WTC11 (cell line): ENCODE measurements at places on chromosomes 3 and 15. TPM values are rescaled to one million over a fixed set of nuclear protein-coding genes. Genes with fewer than 3 reads are reported as not detected.

GRCh38 chr3:143165211-143165610 lies 45.6 kb downstream of the CHST2 start:
- H3K27ac ChIP-seq, result no peak overlapping the region
- H3K36me3 ChIP-seq, result no peaks in the 10 kb centered on the region
- no peak overlapping the region for H3K4me3 ChIP-seq
- peaks cover 17% of the 10 kb centered on the region for H3K4me1 ChIP-seq
- DNase-seq, result no peak

DNA sequence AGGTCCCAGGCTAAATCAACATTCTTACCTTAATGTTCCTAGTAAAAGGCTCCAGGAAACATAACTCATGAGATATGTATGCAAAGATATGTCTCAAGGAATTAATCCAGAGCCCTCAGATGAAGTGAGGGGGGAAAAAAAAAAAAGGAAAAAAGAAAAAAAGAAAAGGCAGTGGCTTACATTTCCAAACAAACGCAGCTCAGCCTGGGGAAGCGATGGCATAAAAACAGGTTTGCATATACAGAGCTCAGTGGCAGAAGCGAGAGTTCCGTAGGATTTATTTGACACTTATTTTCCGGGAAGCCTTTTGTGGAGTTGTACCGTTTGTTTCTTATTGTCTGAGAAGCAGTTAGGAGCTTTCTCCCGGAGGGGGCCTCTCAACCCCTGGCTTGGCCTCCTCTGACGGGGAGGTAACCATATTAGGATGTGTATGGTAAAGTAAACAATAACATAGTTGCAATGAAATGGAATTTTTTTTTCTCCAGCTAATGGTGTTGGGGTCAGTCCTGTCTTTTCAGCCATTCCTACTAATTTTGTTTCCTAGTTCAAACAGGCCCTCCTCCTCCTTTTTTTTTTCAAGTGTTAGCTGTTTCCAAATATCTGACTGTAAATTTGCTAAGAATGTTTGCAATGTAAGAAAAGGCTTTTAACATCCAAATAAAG lies 338.6 kb downstream of the FOXP1 start:
- H3K36me3 ChIP-seq, result no peaks in the 10 kb centered on the region
- H3K27me3 ChIP-seq, result no peaks in the 10 kb centered on the region
- H3K27ac ChIP-seq, result peak overlapping the region; percentile 3
- H3K4me1 ChIP-seq, result peaks cover 70% of the 10 kb centered on the region
- no peak for DNase-seq

HHATL gene
- total RNA-seq, result 0.21 to 0.92 TPM (median 0.60 TPM) in 3 replicates

GUCA1C gene
- not detected in 3 replicates for total RNA-seq

CCK gene
- 0.50 to 1.1 TPM (median 0.94 TPM) in 3 replicates for total RNA-seq
